ENCODE measurements at places on chromosomes 4 and X. TPM values are rescaled to one million over a fixed set of nuclear protein-coding genes. Genes with fewer than 3 reads are reported as not detected.

GRCh38 chr4:55927803-55928437 is 20.8 kb upstream of the CEP135 start:
- no peak for DNase-seq

GRCh38 chr4:108820492-108821350 is 57.9 kb upstream of the ETNPPL start:
- DNase-seq: no peak

The MUC7 gene
- not detected for total RNA-seq

The FRG2 gene
- not detected for total RNA-seq

The BMX gene
- total RNA-seq: 1.4 TPM

Data from ureter (tissue), 1 donor.